Smooth muscle cell of the brain vasculature (primary cell): ENCODE measurements at places on chromosomes 16 and 17.

GRCh38 chr16:3101841-3102470 is 2.9 kb upstream of the ZSCAN10 start:
- no peak for DNase-seq

DNA sequence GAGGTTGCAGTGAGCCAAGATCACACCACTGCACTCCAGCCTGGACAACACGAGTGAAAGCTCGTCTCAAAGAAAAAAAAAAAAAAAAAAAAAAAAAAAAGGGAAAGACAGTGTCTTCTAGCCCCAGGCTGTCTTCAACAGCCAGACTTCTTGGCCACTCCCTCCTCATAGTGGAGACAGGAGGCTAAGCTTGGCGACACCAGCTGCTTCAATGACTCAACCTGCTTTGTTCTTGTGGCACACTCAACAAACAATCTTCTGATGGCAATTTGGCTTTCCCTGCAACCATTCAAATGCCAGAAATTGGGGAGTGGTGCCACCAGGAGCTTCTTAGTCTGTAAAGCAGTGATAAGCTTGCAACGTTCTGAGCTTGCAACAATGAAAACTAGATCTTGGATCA is 290.4 kb upstream of the DYNLRB2 start:
- no peak for DNase-seq

GRCh38 chr17:73595479-73595878 is 48.8 kb downstream of the SDK2 start:
- DNase-seq: no peak

- DNase-seq: no peak
Measured at GRCh38 chr17:48543107-48543853, 1.6 kb downstream of the HOXB2 start.

GRCh38 chr17:40461732-40462342 is 18.6 kb downstream of the IGFBP4 start:
- no peak for DNase-seq

DNA sequence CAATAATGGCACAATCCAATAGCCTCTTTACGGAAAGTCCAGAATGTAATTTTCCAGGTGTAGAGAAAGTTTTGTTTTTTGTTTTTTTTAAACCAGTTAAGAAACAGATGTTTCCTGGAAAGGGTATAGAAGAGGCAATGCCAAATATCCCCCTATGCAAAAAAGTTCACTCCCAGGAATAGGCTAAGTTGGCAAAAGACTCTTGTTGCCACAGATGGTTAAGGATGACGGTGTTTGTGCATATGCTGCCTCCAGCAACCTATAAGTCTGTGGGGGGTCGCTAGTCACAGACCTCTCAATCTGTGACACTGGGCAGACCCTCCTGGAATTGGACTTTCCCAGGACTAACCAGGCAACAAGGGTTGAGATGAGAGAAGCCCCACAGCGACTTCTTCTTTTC is 20.9 kb upstream of the HP start:
- DNase-seq: no peak

DNA sequence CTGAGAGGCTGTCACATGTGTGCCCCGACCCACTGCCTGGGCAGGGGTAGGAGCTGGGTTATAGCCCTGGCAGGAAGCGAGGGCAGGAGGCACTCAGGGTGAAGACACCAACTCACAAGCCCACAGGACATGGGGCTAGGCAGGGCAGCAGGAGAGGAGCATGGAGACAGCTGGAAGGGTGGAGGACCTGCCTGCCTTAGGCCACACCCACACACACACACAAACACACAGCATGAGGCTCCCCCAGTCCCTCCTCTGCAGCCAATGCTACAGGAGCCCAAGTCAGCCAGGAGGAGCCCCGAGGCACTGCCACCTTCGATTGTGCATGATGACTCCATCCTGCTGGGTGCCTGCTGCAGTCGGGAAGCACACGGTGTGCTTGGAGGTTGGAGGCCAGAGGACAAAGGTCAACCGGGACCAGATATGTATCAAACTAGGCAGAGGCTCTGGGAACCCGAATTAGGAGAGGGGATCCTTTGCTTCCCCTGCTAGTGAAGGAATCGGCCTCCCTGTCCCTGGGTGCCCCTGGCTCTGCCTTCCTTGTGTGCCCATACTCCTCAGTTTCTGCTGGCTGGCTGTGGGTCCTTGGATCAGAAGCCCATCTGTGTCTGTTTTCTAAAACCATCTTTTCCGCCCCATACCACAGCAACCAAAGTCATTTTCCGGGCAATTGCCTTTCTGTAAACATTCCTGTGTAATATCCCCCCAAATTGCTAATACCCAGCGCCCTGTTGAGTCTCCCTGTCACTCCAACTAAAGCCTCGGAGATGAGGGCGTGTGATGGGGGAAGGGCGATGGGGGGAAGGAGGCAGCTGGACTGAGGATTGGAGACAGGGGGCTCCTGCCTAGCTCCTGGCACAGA is 20.5 kb downstream of the SRCIN1 start:
- DNase-seq: no peak

- no peak for DNase-seq
Measured at GRCh38 chr17:80640366-80641084, 95.9 kb downstream of the RPTOR start.

DNA sequence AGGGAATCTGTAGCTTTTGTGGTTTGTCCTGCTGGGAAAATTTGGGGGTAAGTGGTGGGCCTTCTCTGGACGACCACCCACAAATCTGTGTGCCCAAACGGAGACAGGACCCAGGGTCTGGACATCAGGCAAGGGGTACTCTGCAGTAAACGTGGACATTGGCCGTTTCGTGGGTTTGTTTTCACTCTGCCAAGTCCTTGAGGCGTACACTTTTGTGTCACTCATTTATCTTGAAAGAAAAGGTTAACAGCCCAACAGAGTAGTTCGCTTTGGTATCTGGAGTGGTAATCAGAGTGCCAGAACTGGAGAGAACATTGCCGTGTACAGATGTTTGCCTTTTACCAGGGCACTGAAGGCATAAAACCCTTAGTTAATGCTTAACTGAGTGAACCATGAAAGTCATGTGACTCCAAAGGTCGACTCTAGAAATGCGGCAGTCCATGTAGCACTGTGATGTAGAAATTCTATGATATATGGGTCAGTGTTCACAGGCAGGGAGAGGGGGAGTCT is 15.4 kb downstream of the NAA60 start:
- DNase-seq: no peak

DNA sequence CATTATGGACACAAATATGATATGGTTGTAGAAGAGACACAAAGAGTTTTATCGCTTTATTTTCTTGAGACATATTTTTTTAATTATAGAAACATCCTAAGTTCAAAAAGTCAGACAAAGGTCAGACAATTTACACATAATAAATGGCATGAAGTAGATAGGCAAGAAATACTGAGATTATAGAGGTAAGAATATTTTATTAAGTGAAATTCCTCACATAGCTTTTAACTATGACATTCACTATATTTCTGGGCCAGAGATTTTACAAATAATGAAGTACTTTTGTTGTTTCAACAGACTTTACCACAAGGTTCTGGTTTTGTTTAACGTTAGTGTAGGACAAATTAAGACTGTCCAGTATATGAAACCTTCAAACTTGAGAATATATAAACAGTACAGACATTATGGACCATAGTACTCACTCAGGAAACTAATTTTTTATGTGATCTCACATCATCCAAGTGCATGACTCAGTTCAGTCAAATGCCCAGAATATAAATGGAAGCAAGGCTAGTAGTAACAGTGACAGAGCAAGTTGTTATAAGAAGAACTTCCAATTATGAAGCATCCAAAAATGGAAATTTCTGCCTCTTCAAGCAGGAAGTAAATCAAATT is 394.8 kb downstream of the KCNJ2 start:
- DNase-seq: no peak

- DNase-seq: no peak
Measured at GRCh38 chr17:28675980-28676379, 14.0 kb downstream of the SUPT6H start.

DNA sequence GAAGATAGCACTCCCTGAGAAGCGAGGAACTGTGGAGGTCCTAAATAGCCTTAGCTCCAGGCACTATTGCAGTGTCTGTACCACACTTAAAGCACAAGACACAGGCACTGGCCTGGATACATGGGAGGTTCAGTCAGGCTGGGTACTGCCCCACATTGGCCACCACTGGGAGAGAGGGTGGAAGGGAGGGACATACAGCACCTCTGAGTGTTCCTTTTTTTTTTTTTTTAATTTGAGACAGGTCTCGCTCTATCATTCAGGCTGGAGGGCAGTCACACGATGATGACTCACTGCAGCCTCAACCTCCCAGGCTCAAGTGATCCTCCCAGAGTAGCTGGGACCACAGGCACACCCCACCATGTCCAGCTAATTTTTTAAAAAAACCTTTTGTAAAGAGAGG is 1.4 kb downstream of the GSG1L2 start:
- no peak for DNase-seq

DNA sequence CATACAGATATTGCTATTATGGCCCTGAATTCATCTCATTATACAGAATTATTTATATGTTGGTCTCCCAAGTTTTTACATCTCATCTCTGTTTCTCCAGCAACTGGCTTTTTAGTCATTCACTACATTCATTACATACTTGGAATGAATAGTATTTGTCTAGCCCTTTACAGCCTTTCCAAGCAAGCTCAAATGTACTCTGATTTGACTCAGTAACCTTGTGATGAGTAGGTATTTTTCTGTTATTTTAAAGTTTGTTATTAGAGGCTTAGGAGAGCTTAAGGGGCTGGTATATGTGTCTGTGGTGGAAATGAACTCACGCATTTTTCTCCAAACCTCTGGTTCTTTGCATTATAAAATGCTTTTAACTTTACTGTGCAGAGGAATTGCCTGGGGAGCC is 224.7 kb downstream of the SNX29 start:
- DNase-seq: no peak

DNA sequence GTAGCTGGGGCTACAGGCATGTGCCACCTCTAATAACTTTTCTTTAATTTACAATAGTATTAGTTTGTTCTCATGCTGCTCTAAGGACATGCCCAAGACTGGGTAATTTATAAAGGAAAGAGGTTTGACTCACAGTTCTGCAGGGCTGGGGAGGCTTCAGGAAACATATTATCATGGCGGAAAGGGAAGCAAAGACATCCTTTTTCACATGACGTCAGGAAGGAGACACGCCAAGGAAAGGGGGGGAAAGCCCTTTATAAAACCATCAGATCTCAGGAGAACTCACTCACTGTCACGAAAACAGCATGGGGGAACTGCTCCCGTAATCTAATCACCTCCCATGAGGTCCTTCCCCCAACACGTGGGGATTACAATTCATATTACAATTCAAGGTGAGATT is 18.3 kb downstream of the IL4R start:
- DNase-seq: no peak

DNA sequence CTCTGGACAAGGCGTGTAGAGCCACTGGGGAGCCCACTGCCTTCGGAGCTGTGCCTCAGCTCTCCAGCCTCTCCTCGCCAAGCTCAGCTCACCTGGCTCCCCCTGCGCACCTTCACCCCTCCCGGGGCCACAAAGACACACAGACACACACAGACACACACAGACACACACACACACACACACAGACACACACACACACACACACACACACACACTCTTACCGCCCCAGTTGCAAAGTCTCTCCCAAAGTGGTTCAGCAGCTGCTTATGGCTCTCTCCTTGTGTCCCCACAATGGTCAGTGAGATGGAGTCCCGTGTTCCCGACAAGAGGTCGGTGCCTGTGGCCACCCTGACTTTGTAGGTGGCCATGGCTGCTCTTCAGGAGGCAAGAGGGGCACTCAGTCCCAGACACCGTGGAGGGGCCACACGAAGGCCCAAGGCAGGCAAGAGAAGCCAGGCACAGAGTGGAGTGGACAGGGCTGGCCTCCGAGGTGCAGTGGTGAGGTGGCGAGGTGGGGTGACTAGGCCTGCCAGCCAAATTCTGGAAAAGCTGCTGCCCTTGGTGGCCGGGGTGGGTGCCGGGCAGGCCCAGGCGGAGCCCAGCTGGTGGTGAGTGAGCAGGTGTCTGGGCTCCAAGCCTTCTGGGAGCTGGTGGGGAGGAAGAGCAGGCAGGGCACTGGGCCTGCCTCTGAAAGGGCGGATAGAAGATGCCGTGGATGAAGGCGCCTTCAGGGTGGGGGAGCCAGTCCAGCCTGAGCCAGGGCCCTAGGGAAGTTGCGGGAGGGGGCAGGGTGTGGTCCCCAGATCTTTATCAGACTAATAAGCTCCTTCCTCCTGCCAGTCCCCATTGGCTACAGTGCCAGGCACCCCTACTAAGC is at the start of gene ALOX12B:
TSS of gene ALOX12B (minus strand) at position 642 of the 877 bp plus-strand sequence. CDS start at position 368, 274 bp downstream.
- no peak for DNase-seq

DNA sequence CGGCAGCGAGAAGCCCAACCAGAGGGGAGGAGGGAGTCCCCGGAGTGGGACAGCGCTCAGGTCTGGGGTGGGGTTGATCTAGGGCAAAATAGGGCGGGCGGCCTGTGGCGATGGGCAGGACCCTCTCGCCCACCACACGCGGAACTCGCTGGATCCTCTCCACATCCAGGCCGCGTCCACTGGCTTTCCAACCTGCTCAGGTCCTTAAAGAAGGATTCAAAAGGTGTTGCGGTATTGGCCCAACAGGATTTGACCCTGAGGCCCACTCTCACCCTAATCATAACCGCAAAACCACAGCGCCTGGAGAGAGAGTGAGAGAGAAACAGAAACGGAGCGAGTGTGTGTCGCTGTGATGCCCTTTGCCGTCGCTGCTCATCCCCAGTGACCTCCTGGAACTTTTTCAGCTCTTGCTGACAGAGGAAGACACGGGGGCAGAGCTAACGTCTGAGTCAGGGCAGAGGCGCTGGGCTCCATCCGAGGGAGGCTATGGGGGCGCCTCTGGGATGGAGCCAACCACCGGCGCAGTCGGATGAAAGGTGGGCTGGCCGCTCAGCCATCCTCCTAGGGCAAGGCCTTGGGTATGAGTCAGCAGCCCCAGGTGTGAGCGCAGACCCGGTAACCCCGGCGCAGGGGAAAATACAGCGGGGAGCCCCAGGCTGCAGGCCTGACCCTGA is 16.7 kb upstream of the OR1F1 start:
- no peak for DNase-seq

GRCh38 chr16:23423496-23424049 is 29.4 kb downstream of the COG7 start:
- DNase-seq: peak; percentile 65

DNA sequence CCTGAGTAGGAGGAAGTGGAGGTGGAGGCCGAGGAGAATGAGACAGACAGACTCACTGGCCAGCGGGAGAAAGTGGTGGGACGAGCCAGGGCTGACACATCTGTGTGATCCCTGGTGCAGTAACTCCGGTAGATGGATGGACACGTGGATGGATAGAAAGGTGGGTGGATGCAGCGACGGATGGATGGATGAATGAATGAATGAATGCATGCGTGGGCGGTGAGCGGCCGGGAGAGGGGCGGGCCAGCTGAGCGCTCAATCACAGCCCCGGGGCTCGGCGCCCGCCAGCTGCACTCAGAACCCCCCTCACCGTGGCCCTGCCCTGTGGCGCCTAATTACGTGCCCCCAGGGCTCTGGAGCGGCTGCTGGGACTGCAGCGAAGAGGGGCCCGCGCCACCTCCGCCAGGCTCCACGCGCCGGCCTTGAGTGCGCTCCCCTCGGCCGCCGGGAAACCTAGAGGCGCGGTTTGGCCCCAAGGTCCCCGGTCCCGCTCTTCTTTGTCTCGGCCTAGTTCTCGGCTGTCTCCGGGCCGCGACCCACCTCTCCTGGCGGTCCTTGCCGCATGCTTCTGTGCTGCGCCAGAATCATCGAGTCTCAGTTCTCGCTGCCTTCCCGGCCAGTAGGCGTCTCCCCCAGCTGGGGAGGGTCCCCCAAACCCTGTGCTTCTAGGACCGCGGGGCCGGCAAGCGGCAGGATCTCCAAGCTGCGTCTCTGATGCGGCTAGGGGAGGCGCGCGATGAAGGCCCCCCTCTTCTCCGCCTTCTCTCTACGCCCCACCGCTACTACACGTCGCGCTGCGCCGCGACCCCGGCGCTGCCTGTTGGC is 41.0 kb downstream of the RAI1 start:
- no peak for DNase-seq
